GM04504 (cell line): ENCODE measurements at places on chromosomes 2 and 18.

- no peak for DNase-seq
Measured at GRCh38 chr2:57725337-57725947, 321.2 kb upstream of the VRK2 start.

DNA sequence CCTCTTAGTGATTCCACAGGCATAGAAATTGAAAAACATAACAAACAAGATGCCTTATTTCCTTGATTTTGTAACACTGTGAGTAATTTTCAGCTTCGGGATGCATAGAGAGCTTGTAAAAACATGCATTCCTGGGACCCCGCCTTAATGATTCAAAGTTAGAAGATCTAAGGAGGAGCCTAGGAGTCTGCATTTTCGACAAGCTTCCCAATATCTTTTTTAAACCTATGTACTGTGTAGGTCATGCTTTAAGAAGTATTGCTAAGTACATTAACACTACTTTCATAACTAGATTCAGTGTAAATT, 109.8 kb upstream of the ZNF516 start:
- no peak for DNase-seq

DNA sequence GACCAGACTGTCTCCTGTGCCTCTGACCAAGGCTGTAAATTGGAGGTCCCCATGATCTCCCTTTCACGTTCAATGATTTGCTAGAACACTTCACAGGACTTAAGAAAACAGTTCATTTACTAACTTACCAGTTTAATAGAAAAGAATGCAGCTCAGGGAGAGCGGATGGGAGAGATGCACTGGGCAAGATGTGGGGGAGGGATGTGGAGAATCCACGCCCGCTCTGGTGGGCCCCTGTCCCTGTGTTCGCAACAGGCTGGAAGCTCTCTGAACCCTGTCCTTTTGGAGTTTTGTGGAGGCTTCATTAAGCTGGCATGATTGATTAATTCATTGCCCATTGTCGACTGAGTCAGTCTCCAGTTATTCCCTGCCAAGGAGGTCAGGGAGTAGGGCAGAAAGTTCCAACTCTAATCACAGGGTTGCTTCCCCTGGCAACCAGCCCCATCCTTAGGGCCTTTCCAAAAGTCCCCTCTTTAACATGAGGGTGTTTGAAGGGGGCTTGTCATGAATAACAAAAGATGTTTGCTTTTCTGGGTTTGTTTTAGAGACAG, 257.1 kb downstream of the ACKR3 start:
- no peak for DNase-seq

- peak; percentile 76 for DNase-seq
Measured at GRCh38 chr2:217899231-217900009, 103.4 kb downstream of the TNS1 start.

DNA sequence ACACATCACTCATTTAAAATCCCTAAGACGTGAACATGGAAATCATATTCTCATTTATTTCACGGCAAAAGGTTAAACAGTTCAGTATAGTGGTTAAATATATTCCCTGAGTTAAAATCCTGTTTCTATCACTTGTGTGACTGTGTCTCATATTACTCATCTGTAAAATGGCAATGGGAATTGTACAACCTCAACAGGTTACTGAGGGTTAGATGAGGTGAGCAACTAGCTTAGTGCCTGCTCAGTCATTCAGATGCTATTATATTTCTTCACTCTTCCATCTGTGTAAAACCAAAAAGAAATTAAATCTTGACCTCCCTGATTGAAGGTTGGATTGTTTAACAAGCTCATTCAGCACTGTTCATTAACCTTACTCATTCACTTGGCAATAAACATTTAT, 212.4 kb upstream of the STK17B start:
- DNase-seq = no peak

GRCh38 chr2:52572469-52572894, 1195.1 kb upstream of the CHAC2 start:
- DNase-seq = no peak

GRCh38 chr2:74267068-74267467, 68.7 kb downstream of the MTHFD2 start:
- no peak for DNase-seq

- no peak for DNase-seq
Measured at GRCh38 chr2:237132799-237133198, 47.1 kb downstream of the COPS8 start.

DNA sequence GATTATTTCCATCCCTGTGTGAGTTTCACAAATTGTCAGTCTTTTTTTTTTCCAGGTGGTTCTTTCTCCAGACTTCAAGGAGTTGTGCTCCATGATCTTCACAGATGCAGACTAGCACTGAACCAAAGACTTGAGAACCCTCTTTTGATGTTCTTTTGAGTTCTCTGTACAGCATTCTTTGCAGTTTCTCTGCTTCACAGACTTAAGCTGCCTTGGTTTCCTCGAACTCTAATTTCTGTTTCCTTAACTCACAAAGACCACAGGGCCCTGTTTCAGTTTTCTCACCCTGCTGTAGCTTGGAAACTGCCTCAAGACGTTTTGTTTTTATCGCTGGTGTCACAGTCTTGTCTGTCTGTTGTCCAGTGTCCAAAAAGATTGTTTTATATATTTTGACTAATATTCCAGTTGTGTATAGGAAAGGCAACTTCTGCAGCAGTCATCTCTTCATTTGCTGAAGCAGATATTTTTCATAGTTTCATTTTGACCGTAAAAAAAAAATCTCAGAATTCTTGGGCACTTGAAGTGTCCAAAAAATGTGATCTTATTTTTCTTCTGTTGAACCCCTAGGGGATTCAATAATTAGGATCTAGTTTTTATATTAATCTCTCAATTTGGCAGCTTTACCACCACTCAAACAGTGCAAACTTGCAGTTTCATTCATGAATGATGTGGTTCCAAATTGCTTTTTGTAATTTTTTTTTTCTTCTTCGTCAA, 97.0 kb upstream of the MC4R start:
- DNase-seq = no peak

DNA sequence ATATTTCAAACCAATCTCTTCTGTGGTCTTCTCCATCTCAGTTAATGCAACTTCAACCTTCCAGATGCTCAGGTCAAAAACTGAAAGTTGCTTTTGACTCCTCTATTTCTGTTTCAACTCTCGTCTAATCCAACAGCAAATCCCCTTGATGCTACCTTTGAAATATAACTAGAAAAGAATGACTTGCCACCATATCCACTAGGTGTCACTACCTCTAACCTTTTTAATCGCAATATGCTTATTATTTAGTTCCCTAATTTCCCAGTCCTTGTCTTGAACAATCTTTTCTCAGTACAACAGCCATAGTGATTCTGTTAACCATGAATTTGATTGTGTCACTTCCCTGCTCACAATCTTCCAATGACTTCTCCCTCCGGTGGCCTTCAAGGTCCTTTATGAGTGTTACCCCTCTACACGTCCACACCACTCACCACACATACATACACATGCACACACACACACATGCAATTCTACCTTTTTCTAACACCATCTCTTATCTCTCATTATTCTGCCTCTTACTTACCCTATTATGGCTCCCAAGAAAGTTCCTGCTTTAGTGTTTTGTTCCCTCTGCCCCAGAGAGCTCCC, 245.5 kb upstream of the KCNJ3 start:
- DNase-seq = no peak

GRCh38 chr18:59877361-59877760, 22.4 kb upstream of the PMAIP1 start:
- no peak for DNase-seq

GRCh38 chr18:79881695-79882094, 69.8 kb downstream of the SLC66A2 start:
- no peak for DNase-seq

- no peak for DNase-seq
Measured at GRCh38 chr2:8638327-8638726, 43.5 kb upstream of the ID2 start.

- DNase-seq = no peak
Measured at GRCh38 chr18:9153256-9153655, 16.7 kb downstream of the ANKRD12 start.

DNA sequence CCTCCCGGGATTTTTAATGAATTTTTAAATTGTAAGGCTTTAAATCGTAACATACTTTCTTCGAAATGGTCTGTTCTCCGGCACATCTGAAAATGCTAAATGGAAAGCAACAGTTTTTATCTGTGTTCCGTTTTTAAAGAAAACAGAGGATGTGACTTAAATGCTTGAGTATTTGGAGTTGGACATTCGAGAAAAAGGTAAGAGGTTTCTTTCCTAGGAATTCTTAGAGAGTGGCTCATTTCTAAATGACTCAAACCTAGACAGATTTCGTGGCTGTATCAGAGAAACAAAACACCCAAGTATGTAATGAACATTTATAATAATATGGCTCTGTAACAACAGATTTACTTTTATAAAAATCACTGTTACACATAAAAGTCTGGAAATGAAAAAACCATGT, 177.6 kb upstream of the CCDC68 start:
- no peak for DNase-seq

- no peak for DNase-seq
Measured at GRCh38 chr2:80364524-80365212, 60.1 kb upstream of the LRRTM1 start.

- no peak for DNase-seq
Measured at GRCh38 chr2:170026361-170026760, 151.6 kb upstream of the MYO3B start.

DNA sequence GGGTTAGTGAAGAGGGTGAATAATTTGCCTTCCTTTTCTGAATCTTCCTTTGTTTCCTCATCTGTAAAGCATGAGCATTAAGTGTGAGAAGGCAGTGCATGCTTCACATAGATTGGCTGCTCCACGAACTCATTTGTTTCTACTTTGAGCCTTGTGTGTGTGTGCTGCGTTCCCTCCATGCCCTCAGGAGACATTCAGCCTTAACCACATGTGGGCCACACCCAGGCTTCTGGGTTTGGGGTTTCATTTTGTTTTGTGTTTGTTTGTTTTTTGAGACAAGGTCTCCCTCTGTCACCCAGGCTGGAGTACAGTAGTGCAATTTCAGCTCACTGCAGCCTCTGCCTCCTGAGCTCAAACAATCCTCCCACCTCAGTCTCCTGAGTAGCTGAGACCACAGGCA, 843.3 kb downstream of the GALR1 start:
- no peak for DNase-seq

DNA sequence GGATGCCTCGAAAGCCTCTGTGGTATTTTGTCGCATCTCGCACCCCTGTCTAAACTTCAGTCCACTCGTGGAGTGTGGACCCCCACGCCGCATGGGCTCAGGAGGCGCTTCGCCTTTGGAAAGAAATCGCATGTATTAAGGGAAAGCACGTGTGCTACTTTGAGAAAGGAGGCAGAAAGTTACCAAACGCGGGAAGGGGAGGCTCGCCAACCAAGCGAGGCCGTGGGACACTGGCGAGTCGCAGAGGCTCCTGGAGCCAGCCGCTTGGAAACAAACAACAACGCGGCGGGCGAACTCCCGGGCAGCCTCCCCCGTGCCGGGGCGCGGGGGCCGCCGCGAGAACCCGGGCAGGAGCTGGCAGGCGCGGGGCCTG, 455 bp upstream of the AGAP1 start:
- DNase-seq = no peak
